ENCODE measurements at places on chromosomes 4 and X.

GRCh38 chr4:77183777-77184420 is 26.9 kb downstream of the CCNG2 start:
- DNase-seq, result no peak

GRCh38 chr4:183348706-183349659 is 26.8 kb upstream of the CLDN24 start:
- peak; percentile 39 for DNase-seq

DNA sequence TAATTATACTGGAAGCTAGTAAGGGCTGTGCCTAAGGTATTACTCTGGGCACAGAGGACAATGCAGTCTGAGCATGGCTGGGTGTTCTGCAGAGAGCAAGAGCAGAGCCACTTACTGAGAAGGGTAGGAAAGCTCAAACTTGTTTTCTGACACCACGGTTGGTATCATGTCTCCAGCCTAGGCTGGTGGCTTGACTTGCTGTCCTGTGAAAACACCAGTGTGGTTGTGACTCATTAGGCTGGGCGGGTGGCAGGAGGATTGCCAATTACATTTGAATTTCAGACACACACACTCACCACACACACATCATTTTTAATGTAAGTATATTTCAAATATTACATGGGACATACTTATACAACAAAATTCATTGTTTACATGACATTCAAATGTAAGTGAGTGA is 19.7 kb upstream of the MTM1 start:
- DNase-seq, result no peak

GRCh38 chr4:165378745-165379677 is at the start of gene CPE:
CPE (plus strand) TSS chr4:165379008; CDS start chr4:165379222, 214 bp downstream.
- DNase-seq, result peak; percentile 54

- DNase-seq, result no peak
Observed at GRCh38 chrX:71210816-71211215, 12.2 kb upstream of the GJB1 start.

DNA sequence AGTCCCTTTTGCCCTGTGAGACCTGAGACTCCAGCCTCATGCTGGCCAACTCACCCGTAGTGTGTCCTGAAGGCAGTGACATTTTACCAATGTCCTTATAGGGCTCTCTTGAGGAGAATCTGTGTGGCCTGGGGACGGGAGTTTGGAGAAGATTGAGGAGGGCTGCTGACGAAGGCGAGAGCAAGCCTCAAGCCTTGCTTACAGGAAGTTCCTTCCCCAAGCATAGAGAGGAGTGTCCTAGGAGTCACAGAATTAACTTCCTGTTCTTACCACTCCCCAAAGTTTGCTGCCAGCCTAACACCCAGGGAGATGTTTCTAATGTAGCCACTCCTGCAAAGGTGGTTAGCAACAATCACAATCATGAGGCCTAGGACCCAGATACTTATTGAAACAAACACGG is at the start of gene NXF3:
Gene NXF3, minus strand, starts transcription at position 202 of the 400 bp plus-strand sequence. Its CDS starts 120 bp downstream, at position 82.
- DNase-seq, result no peak

DNA sequence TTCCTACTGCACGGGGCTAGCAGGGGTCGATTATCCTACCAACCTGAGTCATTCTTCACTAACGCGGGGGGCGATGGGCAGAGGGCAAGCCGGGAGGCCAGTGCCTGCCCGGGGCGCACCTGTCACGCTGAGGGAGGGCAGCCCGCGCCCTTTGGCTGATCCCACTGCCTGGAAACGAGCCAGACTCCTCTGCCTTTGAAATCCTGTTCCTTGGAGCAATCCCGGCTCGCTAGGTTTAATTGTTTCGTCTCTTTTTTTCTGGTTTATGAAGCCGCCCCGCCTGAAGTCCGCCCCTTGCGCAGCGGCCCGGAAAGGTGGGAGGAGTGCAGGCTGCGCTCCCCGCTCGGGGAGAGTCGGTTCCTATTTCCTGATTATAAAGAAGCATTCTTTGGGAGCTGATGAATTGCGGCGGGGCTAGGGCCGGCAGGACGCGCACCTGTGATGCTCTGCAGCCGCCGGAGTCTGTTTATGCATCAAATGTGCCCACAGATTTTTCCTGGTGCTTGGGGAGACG is 484.2 kb downstream of the BCOR start:
- no peak for DNase-seq

DNA sequence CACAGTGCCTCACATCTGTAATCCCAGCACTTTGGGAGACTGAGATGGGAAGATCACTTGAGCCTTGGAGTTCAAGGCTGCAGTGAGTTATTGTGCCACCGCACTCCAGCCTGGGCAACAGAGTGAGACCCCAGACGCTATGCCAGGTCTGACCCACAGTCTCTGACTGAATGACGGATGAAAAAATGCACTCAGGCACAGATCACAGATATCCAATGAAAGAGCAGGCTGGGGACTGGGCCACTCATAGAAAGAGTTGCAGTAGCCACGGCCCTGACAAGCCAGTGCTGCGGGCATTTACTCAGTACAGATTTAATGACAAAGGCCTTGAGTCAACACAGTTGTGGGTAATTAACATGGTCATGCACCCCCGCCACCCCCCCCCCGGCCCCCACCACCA is 22.7 kb downstream of the NUDT6 start:
- no peak for DNase-seq

Data from stimulated activated CD4-positive, alpha-beta T cell treated with anti-CD3 and anti-CD28 coated beads, Interleukin-4, amount 100 ng/mL, for 48 hours (primary cell).